ENCODE measurements at places on chromosomes 1 and 21. TPM values are rescaled to one million over a fixed set of nuclear protein-coding genes. Genes with fewer than 3 reads are reported as not detected.
A peak's percentile ranks its signal among the peaks of the same experiment; 100 is the strongest.

Gene GNG12
- polyA plus RNA-seq = 96.1 TPM

DNA sequence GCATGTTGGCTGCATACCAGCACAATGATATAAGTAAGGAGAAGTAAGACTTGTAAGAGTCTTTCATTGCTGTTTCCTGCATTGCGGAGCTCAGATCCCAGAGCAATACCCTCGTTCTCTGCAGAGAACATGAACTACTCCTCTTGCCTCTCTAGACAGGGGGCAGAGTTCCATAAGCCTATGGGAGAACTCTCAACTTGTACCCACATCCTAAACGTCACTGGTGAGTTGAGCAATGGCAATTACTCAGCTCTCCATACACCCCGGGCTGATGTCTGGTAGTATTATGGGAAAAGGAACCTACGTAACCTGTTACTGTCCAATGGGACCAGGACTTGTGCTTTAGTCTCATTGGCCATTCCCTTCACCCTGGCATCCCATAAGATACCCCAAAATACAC is 27.3 kb upstream of the ZNF496 start:
- DNase-seq = no peak

Gene TTC39A
- polyA plus RNA-seq = 1.7 TPM

- no peak for DNase-seq
Measured at GRCh38 chr1:150110116-150110515, 39.6 kb upstream of the PLEKHO1 start.

DNA sequence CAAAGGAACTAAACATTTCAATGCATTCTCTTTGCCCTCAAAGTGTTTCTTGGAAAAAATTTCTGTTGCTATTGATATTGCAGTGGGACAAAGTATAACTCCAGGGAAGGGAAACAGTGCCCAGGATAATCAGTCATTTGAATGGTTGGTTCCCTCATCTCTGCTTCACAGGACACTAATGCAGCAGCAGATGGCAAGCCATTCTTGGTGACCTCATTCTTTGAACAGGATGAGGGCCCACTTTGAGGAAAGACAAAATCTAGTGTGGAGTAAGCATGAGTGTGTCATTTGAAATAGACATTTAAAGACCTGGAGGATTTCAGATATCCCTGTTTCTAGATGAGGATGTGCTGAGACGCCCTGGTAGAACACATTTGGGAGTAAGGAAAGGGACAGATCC is 32.3 kb downstream of the CHRM3 start:
- no peak for DNase-seq

Gene LCE2D
- not detected for polyA plus RNA-seq

DNA sequence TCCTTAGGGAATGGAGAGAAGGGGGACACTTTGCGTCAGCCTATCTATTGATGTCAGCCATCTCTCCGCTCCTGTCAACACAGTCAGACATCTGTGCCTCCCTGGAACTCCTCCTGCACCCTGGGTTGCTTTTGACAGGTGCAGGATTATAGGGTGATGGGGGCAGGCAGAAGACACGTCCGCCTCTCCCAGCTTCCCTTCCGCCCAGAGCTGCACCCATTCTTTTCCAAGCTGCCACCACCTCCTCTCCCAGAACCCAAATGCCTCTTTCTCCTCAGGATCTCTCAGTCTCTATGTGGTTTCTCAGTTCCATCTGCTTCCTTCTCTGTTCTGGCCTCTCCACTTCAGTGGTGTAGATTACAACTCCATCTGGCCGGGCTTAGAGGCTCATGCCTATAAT is 17.1 kb upstream of the KIF1B start:
- no peak for DNase-seq

GRCh38 chr1:69104894-69105293 is 462.8 kb upstream of the LRRC7 start:
- no peak for DNase-seq

GRCh38 chr1:62784509-62785365 is 805 bp downstream of the ATG4C start:
- DNase-seq = peak; percentile 33

Gene MYBPH
- polyA plus RNA-seq = not detected

- DNase-seq = no peak
Measured at GRCh38 chr1:183841950-183842794, 37.3 kb downstream of the RGL1 start.

Gene MAP10
- polyA plus RNA-seq = 2.5 TPM

- DNase-seq = no peak
Measured at GRCh38 chr1:230641900-230642262, 400 bp upstream of the COG2 start.

- DNase-seq = no peak
Measured at GRCh38 chr1:14612256-14612655, 13.8 kb downstream of the KAZN start.

DNA sequence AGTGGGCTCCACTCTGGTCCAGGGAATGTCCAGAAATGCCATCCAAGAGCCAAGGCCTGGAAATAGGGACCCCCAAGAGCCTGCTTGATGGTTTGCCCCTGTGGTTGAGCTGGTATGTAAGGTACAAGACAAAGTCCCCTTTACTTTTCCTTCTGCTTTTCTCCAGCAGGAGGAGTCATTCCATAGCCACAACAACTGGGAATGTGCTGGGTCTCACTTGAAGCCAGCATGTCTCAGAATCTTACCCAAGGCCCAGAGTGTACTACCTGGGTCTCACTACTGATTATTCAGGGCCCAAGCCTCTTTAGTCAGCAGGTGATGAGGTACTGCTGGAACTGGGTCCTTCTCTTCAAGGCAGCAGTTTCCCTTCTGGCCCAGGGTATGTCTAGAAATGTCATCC is 62.1 kb upstream of the CD55 start:
- peak; percentile 33 for DNase-seq

Gene PTPN14
- 10.3 TPM for polyA plus RNA-seq

- DNase-seq = no peak
Measured at GRCh38 chr21:27132266-27132665, 165.4 kb upstream of the ADAMTS5 start.

Gene RHOU
- 10.2 TPM for polyA plus RNA-seq

GRCh38 chr1:205980237-205980870 is 22.8 kb downstream of the RAB7B start:
- no peak for DNase-seq

DNA sequence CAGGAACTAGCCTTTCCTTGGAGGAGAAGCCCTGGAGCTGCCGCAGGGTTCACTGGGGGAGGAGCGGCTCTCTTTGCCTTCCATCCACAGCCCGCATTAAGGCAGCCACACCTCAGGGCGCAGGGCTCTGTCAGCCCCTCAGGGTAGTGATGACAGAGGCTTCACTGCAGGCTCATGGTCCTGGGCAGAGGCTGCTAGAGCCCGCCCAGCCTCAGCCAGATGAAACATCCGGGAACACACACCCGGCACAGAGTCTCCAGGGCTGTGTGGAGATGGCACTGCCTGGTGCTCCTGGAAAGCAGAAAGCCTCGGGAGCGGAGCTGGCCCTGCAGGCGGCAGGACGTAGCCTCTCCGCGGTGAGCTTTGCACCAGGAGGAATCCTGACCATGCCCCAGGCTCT is 29.4 kb upstream of the PEX10 start:
- no peak for DNase-seq

Gene NIBAN1
- polyA plus RNA-seq = 0.33 TPM

DNA sequence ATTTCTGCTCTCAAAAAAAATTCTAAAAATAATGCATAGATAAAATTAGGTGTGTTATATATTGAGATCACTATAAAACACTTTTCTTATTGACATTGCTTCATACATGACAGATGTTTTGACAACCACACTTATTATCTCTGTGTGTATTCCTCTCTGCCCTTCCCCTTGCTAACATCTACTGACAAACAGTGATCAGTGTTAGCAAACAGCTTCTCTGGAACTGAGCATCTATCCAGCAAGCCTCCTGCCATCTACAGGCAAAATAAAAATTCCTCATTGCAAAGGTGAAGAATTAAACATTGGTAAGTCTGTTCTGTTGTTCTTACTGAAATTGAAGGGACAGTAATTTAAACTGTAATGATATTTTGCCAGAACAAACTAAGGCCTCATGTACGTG is 2153.9 kb downstream of the NCAM2 start:
- no peak for DNase-seq

DNA sequence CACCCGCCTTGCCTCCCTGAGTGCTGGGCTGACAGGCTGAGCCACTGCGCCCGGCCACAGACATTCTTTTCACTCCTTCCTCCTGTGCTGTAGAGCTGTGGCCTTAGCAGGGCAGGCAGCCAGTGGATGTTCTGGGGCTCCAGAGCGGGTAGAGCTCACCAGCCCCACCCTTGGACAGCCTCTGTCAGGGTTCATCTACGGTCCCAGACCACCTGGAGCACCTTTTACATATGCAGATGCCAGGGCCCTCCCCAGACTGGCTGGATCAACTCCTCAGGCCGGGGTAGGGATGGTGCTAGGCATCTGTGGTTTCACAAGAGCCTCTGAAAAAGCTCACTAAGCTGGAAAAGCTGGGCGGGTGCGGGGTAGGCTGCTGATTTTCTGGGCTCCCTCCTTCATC is 4.6 kb downstream of the ATP13A2 start:
- DNase-seq = no peak

GRCh38 chr1:54971317-54971791 is 9.1 kb upstream of the TMEM61 start:
- DNase-seq = peak; percentile 39

DNA sequence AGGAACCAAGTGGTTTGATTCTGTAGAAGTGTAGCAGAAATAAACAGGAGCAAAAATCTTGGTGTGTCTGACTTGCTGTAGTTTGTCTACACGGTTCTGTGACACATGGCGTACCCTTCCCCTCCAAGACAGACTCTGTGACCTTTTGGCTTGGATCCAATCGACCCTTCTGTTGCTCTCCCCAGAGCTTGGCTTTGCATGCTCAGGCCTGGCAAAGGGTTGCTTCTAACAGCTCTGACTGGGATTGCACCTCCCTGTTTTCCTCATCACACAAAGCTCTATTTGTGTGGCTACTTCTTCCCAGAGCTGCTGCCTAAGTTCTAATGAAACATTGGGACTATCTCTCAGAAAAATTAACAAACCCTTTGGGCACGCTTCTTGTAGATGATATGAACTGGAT is 24.0 kb downstream of the NGF start:
- DNase-seq = no peak

DNA sequence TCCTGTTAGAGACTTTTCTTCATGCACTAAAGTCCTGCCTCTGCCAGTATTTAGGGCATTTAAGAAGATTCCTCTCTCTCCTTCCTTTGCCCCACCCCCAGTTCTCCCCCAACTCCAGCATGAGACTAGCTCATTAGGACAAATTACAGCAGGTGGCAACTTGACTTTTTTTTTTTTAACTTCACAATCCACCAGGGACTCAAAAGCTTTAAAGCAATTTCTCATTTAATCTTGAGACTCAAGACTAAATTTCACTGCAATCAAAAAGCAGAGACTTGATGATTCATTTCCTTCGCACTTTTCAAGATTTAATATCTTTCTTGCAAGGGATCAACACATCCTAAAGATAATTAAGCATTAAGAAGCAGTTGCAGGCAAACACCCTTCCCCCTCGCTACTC is 74.9 kb downstream of the WLS start:
- no peak for DNase-seq

DNA sequence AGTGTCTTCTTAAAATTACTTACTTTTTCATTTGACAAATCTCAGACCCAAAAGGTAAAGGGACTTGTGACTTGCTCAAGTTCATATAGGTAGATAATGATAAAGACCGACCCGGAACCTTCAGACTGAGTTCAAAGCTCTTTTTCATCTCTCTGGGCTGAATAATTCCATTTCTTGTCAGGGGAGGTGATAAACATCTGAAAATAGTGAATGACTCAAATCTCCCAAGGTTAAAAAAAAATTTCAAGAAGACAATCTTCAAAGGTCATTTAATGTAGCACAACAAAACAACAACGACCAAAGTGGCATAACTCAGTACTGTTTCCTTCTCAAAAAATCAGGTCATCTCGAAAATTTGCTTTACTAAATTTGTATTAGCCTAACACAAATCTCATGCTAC is 20.6 kb downstream of the LUZP1 start:
- no peak for DNase-seq

DNA sequence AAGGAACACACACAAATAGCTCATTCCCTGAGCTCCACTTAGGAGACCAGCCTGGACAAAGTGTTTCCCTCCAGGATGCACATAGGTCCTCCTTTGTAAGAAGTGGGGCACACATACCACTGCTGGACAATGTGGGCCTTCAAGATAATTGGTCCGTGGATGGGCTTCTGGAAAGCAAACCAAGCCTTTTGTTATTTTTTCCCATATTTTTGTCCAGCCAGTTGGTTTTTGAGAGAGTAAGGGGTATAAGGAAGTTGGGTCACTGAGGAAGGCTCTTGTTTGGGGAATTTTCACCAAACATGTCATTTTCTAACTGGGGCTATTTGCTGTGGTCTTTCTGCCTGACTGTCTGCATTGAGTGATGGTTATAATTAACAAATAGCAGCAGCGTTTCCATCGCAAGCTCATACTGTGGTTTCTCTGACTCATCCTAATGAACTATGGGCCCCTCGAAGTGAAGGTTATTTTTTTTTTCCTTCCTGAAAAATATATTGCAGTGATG is 306.3 kb upstream of the DUSP10 start:
- no peak for DNase-seq

DNA sequence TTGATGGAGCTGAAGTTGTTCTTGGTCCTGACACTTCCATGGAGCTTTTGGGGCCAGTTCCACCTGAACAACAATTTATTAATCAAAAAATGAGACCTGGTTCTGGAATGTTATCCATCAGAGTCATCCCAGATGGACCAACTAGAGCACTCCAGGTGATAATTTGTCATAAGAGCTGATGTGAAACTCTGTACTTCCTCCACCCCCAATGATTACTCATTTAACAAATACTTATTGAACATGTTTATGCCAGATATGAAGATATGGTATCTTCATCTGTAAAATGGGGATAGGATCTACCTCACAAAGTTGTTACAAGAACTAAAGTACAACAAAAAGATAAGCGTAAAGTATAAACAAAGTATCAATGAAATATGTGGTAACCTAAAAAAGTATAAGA is 153.2 kb downstream of the VPS13D start:
- no peak for DNase-seq

GRCh38 chr1:63856924-63857323 is 83.1 kb downstream of the ROR1 start:
- DNase-seq = no peak

Gene FCRL4
- not detected for polyA plus RNA-seq

DNA sequence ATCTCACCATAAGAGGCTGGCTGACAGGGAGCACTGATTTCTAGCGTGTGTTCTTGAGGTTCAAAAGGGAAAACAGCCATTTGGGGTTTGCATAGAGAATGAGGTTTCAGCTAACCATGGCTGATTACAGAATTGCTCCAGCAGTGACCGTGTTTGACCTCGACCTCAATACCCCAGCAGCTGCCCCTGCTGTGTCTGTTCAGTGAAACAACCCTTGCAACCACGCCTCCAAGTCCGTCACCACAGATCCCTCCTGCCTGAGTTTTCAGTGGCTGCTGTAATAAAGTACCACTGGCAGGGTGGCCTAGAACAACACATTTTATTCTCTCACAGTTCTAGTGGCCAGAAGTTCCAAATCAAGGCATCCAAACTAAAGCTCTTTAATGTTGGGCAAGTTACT is 147.7 kb downstream of the HUNK start:
- no peak for DNase-seq

DNA sequence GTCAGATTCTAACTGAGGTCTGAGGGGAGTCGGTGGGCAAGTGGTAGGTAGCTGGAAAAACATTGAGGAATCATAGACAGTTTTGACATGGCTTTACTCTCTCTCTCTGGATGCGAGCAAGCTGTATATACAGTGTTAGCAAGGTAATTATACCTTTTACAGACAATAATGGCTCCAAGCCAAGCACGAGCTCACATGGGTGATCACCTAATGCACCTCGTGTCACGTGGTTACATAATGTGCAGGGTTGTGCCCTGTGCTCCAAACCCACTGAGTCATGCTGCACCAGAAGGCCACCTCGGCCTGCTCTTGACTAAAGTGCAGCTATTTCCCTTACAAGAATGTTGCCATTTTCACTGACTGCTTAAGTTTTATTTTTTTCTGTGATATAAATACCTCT is 7.6 kb upstream of the CLCA2 start:
- DNase-seq = no peak

All from A549 (cell line).